ENCODE measurements at places on chromosomes 2 and 18.

DNA sequence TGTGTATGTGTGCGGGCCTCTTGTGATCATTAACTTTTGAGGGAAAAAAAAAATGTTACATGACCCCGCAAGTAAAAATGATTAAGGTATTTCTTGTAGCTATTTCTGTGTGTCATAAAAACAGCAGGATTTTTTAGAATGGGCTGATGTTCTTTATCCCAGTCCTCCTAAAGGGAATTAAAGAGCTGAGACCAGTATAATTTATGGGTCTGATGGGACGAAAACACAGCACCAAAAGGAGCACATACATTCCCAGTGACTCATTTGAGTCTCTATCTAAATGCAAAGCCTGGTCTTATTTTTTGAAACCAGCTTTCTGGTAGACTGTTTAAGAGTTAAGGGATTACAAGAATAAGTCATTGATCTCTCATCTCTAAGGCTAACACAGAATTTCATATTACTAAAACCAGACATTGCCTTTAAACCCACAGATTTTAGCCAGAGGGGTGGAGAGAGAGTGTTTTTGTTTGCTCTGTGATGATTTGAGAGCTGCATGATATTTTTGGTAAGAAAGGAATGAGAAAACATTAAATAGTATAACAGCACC is 342.3 kb upstream of the EPHA4 start:
- no peak for DNase-seq

GRCh38 chr2:9990736-9991135 is 39.2 kb downstream of the GRHL1 start:
- no peak for DNase-seq

- DNase-seq = no peak
Observed at GRCh38 chr2:26579025-26579722, 62.0 kb downstream of the CIB4 start.

- DNase-seq = no peak
Observed at GRCh38 chr2:202039278-202040078, 5.8 kb downstream of the FZD7 start.

DNA sequence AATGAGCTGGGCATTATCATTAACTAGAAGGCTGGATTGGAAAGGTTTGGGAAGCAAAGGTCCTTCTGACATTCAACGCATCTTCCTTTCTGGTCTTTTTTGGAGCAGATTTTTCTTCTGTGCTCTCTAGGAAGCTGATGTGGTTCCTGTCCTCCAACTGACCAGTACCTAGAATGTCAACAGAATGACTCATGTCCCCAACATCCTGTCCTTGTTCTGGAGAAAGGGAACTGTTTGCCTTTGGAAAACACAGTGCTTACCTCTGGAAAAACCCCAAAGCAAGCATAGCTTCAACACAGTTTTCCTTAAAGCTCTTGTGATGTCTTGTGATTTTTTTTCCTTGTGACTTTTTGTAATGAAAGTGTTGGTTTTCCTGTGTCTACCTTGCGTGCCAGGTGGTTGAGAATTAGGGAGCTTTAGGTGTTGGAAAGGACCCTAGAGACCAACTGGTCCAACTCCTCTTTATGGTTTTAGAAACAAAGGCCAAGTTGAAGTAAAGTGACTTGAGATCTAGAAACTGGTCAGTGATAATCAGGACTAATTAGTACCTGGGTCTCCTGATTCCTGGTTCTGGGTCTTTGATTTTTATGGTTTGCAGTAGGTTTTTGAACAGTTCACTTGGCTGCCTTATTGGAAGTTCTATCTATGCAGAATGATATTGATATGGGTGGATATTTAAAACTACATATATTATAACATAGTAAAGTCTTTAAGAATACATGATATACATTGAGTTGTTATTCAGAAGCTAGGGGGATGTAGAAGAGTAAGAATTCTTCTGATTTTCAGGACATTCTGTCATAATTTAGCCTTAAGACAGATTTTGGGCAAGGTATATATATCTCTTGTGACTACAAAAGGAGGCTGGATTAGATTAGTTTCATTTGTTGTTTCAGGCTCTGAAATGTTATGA is 70.5 kb downstream of the FMNL2 start:
- no peak for DNase-seq

- DNase-seq = no peak
Observed at GRCh38 chr2:3354986-3355385, 22.6 kb downstream of the EIPR1 start.

GRCh38 chr2:207039225-207039624 is 99.9 kb downstream of the CPO start:
- no peak for DNase-seq

DNA sequence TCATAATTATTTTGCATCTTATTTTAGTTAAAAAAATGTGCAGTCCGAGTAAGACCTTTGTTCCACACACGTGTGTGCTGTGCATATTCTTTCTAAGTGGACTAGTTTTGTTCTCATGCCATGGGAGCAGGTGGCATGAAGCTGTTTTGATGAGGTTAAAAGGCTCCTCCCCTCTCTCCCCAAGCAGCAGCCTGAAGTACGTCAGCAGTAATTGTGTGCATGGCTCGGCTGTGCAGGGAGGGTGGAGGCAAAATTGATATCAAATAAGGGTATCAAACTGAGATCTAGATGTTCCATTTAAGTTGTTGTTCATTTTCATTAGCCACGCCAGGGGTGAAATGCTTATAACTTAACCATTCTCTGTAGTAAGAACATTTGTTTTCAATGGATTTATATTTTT is at the start of gene NYAP2:
Gene NYAP2 (plus strand): TSS at position 207 of the 400 bp plus-strand sequence. CDS start 9,171 bp downstream, outside the sequence.
- DNase-seq = no peak

- no peak for DNase-seq
Observed at GRCh38 chr18:74994502-74995418, 214.2 kb downstream of the PTGR3 start.

DNA sequence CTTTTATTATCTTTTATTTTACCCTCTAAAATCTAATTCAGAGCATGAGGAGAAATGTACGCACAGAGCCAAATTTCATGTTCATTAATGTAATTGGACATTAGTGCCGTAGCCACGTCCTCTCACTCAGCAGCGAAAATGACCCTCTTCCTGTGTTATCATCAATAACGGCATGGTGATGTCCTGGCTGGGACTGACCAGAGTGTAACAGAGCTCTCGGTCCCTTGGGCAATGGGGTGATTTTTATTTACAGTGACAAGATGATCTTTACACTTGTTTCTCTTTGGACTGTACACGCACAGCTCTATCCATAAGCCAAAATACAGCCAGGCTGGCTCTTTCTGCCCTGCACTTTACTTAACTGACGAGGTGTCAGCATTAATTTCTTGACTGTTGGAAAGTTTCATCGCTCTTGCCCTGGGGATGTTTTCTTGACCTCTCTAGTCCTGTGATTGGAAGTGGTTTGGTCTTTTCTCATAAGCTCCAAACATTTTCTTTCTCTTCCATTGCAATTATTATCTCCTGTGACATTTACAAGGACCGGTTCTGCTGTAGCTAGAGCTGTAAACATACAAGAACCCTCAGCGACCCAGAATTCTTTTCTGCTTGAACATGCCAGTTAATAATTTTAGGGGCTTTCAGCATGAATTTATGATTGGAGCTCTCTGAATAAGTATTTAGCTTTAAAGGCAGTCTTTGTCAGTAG is 308.0 kb upstream of the PIK3C3 start:
- no peak for DNase-seq

- DNase-seq = no peak
Observed at GRCh38 chr2:1730015-1730927, 14.0 kb downstream of the PXDN start.

DNA sequence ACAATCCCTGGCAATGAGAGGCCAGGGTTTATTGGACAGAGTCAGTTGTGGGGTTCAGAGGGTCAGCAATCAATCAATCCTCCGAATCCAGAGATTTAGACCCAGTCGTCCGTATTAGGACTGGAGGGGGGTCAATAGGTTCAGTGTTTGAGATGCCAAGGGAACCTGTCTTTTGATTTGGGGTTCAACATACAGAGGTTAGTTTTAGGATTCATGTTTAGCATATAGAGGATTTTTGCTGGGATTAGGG is 292 bp downstream of the GMPPA start:
- no peak for DNase-seq

- no peak for DNase-seq
Observed at GRCh38 chr2:36530983-36531354, 67.0 kb downstream of the FEZ2 start.

GRCh38 chr18:29147944-29148343 is 971.0 kb upstream of the CDH2 start:
- no peak for DNase-seq

DNA sequence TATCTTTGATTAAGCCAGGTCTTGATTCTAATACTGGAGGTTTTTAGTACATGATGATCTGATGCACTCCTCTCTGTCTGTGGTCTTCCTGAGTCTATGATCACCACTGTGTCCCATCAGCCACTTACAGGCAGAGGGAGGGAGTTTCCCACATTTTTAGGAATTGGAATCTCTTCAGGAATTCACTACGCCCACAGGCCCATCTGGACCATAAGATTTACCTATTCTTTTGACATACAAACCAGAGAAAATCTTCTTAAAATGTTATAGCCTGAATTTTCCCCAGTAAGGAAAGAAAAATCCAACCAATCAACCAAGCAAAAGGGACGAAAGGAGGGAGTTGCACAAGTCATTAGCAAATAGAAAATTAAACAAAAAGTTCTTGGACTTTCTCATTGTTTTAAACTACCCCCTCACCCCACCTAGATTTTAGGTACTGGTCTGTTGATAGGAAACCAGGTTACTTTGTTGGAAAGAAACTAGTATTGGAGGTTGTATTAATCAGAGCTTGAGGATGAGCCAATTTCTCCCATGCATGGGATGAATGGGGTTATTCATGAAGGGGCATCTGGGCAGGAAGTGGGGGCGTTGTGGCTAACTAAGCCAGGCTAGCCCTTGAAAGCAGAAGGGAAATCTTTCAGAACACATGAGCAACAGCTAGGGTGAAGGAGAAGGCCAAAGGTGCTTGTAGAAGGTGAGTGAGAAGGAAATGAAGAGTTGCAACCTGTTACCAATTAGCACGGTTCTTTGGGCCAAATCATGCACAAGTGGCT is 328.2 kb upstream of the MEX3C start:
- DNase-seq = no peak

DNA sequence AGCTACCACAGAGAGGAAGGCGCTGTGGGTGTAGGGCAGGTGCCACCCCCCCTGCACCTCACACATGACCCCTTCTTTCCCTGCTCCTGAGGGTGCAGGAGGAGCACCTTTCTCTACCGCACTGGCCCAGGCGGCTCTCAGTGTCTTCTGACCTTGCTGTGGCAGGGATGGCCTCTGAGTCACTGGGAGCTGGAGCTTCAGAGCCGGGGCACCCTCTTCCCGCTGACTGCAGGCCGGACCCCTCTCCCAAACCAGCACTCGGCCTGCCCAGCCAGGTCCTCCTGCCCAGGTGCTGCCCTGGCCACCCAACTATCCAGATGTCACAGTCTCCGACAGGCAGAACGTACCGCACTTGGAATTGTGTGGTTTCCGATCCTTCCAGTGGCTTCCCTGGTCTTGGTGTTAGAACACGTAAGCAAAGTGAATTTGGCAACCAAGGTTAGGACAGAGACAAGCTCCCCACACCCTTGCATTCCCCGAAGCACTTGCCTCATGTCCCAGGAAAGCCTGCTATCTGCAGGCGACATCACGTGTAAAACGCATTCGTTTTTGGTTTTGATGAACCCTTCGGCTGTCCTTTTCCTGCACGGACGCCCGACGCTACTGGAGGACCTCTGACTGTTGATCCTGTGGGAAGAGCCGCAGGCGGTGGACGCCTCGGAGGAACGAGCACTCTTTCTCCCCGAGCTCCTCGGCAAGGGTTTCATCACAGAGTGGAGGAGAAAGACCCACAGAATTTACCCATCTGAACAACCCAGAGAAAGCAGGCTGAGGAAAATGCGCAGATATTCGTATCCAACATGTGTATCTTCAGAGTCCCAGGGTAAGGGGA is 24.7 kb upstream of the KCNG2 start:
- no peak for DNase-seq

- DNase-seq = no peak
Observed at GRCh38 chr2:3025261-3025660, 352.4 kb downstream of the EIPR1 start.

DNA sequence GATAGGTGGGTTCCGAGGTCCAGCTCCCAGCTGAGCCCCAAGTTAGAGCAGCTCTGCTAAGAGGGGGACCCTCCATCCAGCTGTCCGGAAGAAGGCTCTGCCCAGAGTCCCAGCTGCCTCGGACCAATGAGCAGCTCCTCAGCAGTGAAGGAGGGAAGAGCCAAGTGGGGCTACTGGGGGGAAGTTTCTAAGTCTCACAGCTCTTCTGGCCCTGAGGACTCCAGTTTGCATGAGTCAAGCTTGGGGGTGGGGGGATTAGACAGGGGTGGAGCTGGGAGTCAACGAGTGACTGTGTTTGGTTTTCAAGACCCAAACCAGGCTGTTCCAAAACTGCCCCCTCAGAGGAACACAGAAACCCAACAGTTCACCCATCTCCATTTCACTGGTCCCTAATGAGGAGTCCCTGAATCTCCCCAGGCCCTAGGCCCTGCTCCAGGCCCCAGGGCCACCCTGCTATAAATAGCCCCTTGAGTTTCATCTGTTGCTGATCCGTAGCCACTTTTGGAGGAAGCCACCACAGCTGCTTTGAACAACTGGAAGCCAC is 100.9 kb downstream of the TNS1 start:
- no peak for DNase-seq

DNA sequence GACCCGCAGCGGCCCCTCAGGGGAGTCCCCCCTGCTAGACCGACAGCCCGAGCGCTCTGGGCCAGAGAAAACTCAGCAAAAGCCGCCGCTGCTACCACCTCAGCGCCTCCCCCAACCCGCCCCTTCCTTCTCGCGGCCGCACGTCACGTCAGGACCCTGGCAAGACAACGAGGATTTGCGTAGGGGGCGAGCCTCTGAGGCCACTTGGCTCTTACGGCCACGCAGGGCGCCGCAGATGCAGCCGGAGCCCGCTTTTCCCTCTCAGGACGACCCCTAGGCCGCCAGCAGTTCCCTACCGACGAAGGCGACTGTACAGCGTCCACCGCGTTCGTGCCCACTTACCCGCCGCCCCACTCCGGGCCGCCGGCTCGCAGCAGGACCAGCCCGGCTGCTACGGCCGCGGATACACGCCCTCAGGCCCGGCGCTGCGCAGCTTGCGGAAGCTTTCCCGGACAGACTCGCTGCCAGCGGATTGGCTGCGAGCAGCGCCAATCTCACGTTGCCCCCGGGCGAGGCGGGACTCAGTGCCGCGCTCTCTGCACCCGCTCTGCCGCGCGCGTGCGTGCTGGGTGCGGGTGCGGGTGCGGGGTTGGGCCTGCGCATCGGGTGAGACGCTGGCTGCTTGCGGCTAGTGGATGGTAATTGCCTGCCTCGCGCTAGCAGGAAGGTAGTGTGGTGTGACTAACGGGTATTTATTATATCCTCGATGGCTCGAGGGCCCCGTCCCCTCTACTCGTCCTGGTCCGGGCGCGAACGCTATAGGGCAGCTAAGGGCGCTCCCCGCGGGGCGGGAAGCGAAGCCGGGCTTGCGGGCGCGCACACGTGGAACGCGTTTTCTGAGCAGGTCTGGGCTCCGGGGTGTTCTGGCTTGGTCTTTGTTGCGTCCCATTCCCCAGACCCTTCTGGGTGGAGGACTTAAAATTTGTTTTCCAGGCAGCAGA is at the start of the genes ORMDL1 and PMS1:
Gene ORMDL1 (minus strand): TSS at position 413 of the 941 bp plus-strand sequence. CDS start 1,744 bp downstream, outside the sequence.
Gene PMS1 (plus strand): TSS at position 524 of the 941 bp plus-strand sequence. CDS start 7,360 bp downstream, outside the sequence.
- DNase-seq = peak; percentile 73

- DNase-seq = no peak
Observed at GRCh38 chr2:104026725-104027124, 827.2 kb upstream of the POU3F3 start.
